Stimulated activated CD8-positive, alpha-beta memory T cell treated with anti-CD3 and anti-CD28 coated beads, Interleukin-15, amount 100 ng/mL, for 24 hours (primary cell): ENCODE measurements at places on chromosomes 1 and 21.

GRCh38 chr1:82218846-82219245 lies 418.1 kb downstream of the ADGRL2 start:
- DNase-seq, result no peak

GRCh38 chr1:52567943-52568342 lies 15.1 kb upstream of the TUT4 start:
- no peak for DNase-seq

GRCh38 chr1:243459059-243459458 lies 203.2 kb downstream of the SDCCAG8 start:
- DNase-seq, result no peak

- no peak for DNase-seq
These were observed 28.4 kb upstream of the FHAD1 start for GRCh38 chr1:15218287-15219279.

DNA sequence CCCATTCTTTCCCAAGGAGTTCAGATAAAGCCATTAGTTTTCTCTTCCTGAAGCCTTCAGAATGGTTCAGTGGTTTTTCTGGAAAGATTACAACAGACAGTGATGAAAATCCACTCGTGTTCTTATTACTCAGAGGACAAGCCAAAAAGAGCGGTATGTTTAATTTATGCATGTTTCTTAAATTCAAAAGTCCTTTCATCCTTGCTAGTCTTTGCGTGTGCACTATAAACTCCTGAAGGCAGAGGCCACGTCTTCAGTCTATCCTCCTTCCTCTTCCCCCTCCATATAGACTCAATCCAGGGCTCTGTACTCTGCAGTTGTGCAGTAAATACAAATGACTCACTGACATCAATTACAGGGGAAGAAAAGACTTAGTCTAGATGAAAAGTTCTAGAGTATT lies 409.2 kb upstream of the PLXNA2 start:
- DNase-seq, result no peak

- DNase-seq, result no peak
These were observed 687.3 kb downstream of the BRINP3 start for GRCh38 chr1:189790335-189790734.

DNA sequence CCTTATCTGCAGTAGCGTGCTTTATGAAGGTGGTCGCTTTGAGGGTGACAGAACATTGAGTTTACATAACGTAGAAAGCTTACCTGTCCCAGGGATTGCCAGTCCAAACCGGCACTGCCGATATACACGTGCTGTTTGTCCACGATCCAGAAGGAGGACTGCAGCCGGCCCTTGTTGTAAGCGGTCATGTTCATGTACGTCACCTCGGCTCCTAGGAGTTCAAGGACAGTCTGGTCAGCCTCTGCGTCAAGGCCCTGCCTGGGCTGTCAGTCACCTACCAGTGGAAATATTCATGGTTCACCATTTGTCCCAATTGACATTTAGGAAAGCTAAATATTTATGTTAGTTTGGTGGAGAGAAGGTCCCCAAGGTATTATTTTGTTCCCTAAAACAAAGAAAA lies 221.0 kb upstream of the MAP1LC3C start:
- no peak for DNase-seq

- DNase-seq, result no peak
These were observed 13.0 kb upstream of the SAMSN1 start for GRCh38 chr21:14559102-14559501.

GRCh38 chr21:15031790-15032357 lies 32.9 kb downstream of the NRIP1 start:
- DNase-seq, result no peak

DNA sequence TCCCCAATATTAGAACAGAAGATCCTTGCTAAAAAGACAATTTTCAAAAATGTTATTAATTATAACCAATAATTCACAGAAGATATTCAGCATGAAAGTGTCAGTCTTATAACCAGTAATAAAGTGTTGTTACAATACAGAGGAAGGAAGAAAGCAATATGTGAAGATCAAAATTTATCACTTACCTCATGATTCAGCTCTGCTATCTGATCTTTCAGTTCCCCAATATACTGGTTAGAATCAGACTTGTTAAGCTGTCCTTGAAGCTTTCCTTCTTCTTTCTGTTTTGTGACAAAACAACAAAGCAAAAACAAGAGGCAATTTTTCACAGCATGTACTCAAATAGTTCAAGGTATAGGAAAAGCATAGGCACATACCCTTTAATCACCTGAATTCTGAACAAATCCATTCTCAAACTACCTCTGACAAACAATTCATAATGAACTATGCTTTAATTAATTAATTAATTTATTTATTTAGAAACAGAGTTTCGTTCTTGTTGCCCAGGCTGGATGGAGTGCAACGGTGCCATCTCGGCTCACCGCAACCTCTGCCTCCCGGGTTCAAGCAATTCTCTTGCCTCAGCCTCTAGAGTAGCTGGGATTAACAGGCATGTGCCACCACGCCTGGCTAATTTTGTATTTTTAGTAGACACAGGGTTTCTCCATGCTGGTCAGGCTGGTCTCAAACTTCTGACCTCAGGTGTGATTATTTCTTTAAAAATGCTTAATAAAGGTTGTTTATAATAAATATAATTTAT lies 76.9 kb upstream of the GFI1 start:
- no peak for DNase-seq

DNA sequence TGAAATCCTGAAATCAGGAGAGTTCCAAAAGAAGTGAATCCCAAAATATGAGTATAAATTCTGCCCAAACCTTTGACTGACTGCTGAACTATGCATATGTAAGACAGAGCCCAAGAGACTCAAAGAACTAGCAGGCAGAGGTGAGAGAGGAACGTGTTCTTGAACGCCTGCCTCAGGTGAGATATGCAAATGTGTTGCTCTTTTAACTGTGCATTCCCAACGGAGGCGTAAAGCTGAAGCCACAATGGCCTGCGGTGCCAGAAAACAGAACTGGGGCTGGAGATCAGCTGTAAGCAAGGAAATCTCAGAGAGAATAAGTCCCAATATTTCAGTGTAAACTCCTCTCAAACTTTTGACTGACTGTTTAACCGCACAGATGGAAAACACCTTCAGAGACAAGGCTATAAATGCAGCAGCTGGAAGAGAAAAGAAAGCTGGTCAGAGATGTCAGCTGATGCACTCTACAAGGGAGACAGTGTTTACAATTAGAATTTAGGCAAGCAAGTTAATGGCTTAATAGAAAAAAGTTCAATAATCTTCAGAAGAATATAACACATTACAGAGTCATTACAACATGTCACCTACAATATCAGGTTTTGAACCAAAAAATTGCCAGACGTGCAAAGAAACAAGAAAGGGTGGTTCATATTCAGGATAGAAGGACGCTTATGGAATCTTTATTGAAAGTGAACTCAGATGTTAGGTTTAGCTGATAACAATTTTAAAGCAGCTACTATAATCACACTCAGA lies 43.0 kb upstream of the TRIM67 start:
- no peak for DNase-seq

DNA sequence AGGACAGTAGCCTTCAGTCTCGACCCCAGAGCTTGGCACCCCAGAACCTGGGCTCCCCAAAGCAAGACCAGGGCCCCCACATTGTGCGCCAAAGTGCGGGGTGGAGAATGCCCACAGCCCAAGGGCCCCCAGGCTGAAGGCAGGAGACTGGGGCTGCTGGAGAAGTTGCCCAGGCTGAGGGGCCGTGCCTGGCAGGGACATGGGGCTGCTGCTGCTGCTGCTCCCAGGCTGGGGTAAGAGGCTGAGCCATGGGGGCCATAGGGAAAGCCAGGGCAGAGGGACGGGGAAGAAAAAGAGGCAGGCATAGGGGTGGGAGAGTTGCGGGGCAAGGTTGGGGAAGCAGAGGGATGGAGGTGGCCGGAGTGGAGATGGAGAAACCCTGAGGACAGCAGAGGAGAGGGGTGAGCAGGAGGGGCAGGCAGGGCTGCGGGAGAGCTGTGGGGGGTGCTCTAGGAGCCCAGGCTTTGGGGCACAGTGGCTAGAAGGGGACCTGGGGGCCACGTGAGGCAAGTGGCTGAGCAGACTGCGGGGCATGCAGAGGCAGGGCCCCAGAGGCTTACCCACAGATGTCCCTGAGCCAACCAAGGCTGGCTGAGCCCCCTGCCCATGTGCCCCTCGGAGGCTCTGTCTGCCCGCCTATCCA lies 18.9 kb downstream of the SLC27A3 start:
- no peak for DNase-seq

DNA sequence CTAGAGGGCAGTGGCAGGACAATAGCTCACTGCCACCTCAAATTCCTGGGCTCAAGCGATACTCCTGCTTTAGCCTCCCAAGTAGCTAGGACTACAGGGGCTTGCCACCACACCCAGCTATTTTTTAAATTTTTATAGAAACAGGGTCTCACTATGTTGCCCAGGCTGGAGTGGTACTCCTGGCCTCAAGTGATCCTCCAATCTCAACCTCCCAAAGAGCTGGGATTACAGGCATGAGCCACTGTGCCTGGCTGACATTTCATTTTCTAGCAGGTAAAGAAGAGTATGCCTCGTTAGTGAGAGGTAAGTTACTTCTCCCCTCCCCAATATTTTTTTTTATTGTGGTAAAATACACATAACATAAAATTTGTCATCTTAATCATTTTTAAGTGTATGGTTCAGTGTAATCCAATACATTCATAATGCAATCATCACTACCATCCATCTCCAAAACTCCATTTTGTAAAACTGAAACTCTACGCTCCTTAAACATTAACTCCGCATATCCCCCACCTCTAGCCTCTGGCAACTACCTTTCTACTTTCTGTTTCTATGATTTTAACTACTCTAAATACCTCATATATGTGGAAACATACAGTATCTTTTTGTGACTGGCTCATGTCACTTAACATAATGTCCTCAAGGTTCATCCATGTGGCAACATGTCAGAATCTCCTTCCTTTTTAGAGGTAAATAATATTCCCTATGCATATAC lies 22.4 kb downstream of the ZZZ3 start:
- no peak for DNase-seq

- DNase-seq, result no peak
These were observed 120.7 kb upstream of the TMPRSS15 start for GRCh38 chr21:18524097-18524880.

DNA sequence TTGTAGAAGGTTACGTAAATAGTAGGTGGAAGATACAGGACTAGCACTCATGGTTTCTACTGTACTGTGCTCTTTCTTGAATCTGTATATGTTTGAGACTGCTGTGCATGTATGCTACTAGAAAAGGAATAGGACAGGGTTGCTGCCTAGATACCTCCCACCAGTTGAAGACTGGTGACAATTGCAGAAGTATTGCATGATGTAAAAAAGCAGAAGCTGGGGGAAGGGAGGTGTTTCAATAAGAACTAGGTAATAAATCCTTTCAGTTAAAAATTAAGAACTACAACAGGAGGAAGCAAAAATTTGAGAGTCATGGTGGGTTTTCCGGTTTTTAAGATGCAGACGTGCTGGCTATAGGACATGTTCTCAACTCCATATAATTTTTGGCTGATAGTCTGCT lies 88.1 kb downstream of the CCDC30 start:
- no peak for DNase-seq

GRCh38 chr1:203075236-203076030 lies 10.4 kb downstream of the MYOG start:
- DNase-seq, result no peak
